ENCODE measurements at places on chromosomes 1 and 21.

GRCh38 chr21:44281801-44282200 is 3.9 kb upstream of the AIRE start:
- no peak for DNase-seq

GRCh38 chr1:12204140-12204539 is 25.7 kb upstream of the VPS13D start:
- no peak for DNase-seq

GRCh38 chr1:6544831-6545230 is 9.5 kb downstream of the NOL9 start:
- no peak for DNase-seq

- DNase-seq, result no peak
Measured at GRCh38 chr1:217140041-217140901, 417.0 kb upstream of the ESRRG start.

- DNase-seq, result no peak
Measured at GRCh38 chr1:224488806-224489499, 54.4 kb upstream of the WDR26 start.

- DNase-seq, result no peak
Measured at GRCh38 chr1:74681851-74682250, 8.3 kb upstream of the ERICH3 start.

DNA sequence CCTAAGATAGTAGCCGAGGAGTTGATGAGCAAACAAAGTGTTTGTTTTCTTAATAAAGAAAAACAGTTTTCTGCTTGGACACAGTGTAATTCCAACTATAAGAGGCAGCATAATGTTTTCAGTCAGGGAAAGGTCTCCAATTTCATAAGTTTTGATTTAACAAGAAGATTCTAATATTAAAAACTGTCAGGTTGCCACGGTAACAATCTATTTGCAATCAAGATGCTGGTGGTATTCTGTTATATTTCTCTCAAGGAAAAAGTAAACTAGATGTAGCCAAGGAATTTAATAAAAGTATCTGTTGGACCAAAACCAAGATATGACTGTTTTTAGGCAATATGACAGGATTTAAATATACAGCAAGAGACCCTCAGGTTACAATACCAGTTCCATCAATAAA is 211.7 kb downstream of the SMYD3 start:
- no peak for DNase-seq

- no peak for DNase-seq
Measured at GRCh38 chr1:171222936-171223335, 25.4 kb upstream of the FMO1 start.

- no peak for DNase-seq
Measured at GRCh38 chr1:153465811-153466636, 5.6 kb upstream of the S100A7 start.

- DNase-seq, result no peak
Measured at GRCh38 chr1:178921499-178921898, 50.6 kb upstream of the ANGPTL1 start.

Data from GM04503 (cell line).